Mesendoderm (in vitro differentiated cells): ENCODE measurements at places on chromosomes 6 and 20.

DNA sequence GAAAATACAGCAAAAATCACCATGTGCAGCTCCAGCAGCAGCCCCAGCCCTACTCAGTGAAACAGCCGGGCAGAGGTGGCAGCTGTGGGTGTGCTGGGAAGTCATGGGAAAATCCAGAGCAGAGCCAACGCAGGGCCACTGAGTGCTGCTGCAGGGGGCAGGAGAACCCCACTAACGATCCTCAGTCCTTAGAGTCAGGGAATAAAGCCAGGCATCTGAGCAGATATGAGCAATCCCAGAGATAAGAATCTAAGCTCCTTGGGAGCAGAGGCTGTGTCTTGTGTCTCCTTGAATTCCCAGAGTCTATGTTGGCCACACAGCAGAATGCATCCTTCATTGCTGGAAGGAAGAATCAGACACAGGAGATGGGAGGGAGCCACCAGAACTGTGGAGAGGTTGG is 493.1 kb upstream of the MAP3K7 start:
- DNase-seq, result peak; percentile 41

- no peak for DNase-seq
Measured at GRCh38 chr6:141624301-141624700, 508.4 kb upstream of the GJE1 start.

GRCh38 chr20:54048891-54049545 is 21.4 kb downstream of the BCAS1 start:
- no peak for DNase-seq

GRCh38 chr6:113805173-113805790 is 51.9 kb upstream of the MARCKS start:
- DNase-seq, result no peak

DNA sequence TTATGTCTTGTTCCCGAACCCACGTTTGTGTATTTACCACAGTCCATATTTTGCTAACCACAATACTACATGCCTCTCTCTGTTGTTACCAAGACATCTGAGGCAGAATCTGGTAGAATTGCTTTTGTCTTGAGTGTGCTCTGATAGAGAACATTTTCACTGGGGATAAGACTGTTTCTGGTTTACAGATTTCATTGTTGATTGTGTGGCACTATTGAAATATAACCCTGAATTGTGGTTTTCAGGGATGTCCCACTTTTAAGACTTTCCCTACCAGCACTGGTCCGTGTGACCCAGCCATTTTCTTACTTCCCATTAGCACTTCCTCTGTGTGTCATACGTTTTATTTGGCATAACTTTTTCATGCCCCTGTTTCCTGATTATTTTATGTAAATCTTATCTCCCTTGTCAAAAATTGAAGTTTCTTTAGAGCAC is 12.2 kb downstream of the NCOA7 start:
- DNase-seq, result no peak

DNA sequence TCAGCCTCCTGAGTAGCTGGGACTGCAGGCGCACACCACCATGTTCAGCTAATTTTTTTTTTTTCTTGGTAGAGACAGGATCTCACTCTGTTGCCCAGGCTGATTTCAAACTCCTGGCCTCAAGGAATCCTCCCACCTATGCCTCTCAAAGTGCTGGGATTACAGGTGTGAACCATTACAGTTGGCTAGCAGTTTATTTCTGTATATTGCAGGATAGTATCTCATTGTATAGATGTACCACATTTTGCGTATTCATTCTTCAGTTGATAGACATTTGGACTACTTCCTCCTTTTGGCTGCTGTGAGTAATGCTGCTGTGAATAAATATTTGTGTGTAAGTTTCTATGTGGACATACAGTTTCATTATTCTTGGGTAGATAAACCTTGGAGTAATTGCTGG is 32.9 kb downstream of the ASXL1 start:
- DNase-seq, result no peak

DNA sequence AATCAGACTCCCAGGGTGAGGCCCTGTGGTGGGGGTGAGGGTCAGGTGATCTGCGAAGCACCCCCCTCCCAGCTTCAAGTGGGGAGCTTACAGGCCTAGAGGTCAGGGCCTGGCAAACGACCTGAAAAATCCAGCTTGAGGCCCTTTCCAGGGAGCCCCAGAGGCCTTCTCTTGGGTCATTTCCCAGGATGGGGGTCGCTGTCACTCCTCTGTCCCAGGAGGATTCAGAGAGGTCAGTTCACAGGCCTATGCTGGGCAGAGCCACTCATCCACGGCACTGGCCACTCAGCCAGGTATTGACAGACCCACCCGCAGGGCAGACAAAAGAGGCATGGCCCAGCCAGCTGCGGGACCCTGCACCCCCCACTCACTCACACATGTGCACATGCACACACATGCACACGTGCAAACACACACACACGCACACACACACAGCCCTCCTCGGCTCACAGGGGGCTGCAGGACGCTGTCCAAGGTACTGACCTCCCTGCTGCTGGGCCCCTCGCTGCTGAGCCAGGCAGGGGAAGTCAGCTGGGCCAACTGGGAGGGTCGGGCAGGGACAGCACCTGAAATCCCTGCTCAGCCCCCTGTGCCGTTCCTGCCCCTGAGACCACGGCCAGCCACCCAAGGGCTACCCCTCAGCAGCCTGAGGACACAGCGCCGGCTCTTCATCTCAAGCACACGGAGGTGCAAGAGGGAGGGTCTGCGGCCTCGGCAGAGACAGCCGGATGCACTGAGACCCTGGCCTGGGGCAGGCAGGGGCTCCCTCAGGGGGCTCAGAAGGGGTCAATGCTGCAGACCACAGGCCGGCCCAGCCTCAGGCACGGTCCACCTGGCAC is 113.8 kb downstream of the TAF4 start:
- peak; percentile 73 for DNase-seq

DNA sequence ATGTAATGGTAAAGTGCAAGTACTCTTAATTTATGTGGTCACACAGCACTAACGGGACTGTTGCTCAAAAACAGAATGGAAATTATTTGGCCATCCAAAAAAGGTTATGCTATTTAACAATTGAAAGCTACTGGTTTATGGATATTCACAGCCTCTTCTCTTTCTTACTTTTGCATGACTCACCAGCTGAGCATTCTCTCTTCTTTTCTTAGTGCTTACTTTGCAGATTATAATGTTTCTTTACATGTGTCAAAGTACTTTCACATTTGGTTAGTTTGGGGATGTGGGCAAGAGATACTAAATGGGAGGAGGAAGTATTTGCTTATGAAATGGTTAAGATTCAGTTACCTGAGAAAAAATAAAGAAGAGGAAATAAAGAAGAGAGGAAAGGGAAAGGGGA is 610.5 kb downstream of the HTR1B start:
- DNase-seq, result peak; percentile 38

- DNase-seq, result no peak
Measured at GRCh38 chr6:45072016-45072415, 256.1 kb upstream of the RUNX2 start.

DNA sequence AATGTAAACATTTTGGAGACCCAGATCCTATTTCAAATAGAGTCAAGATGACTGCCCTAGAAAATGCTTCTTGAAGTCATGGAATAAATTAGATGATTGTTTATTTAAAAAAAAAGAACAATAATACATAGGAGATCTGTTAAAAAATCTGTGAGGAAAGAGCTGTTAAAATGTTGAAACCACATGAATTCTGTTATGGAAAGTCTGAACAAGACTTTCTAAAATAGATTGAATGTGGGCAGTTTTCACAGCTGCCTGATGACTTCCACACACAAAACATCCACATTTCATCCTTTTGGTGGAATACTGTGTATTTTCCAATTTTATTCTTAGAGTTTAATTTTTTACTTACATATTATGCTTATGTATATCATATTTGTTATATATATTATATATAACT is 186.1 kb downstream of the LAMA2 start:
- no peak for DNase-seq

DNA sequence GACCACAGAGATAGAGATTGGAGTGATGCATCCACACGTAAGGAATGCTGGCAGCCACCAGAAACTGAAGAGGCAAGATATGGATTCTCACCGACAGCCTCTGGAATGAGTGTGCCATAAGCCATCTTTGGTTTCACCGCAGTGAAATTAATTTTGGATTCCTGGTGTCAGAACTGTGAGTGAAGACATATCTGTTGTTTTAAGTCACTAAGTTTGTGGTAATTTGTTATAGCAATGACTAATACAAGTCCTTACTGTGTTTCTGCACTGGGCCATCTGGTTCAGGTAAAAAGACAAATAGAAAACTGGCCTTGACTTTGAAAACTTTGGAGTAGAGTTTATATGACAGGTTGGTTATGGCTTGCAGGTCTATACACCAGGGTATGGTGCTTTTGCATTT is 261.9 kb downstream of the PHF3 start:
- DNase-seq, result no peak

- DNase-seq, result no peak
Measured at GRCh38 chr6:121839896-121840295, 404.4 kb downstream of the GJA1 start.

- peak; percentile 17 for DNase-seq
Measured at GRCh38 chr6:97674802-97675201, 391.8 kb upstream of the MMS22L start.

- no peak for DNase-seq
Measured at GRCh38 chr6:26411751-26412150, 9.7 kb downstream of the BTN3A1 start.

DNA sequence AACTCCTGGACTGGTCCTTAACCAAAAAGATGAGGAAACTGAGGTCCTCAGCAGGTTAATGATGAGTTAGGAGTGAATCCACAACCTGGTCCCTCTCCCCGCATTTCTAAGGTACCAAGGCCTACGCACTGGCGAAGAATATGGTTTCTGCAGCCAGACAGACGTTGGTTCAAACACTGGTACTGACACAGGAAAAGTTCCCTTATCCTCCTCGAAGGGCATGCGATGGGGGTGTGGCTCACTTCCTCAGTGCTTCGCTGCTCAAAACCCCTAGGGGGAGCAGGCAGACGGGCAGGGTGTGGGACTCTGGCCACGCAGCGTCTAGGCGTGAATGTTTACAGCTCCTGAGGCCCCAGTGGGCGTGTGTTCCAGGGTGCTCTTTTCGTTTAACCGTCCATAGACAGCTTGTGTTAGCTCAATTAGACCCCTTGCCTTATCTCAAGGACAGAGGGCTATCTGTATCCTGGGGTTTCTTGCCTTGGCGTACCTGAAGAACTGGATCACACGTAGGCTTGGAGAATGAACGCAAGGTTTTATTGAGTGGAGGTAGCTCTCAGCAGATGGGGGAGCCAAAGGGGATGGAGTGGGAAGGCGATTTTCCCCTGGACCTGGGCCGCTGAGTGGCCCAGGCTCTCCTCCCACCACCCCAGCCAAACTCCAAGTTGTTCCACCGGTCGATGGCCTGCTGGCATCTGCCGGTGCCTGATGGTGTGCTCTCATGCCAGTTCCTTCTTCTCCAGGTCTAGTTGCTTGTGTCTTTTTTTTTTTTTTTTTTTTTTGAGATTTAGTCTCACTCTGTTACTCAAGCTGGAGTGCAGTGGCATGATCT is 31.8 kb upstream of the PTPN1 start:
- peak; percentile 81 for DNase-seq

- DNase-seq, result no peak
Measured at GRCh38 chr20:63750807-63751470, 11.4 kb downstream of the SLC2A4RG start.

DNA sequence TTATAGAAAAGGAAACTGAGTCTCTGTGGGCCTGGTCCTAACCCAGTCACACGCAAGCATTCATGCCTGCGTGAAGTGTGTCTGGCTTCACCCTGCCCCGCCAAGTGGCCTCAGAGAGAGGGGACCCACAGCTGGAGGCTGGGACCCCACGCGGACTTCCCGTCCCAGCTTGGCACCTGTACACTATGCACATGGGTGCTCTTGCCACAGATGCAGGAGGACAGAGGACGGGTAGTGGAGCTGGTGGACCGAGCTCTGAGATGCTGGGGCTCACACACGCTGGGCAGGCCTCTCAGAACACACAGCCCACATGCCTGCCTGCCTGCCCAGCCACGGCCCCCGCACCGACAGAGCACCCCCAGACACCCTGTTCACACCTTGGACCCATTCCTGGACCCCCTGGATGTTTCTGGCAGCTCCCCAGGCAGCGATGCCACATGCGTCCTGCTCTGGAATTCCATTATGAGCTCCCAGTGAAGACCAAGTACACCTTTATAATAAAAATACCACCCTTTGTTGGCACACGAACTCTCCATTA is 24.9 kb upstream of the SMOC2 start:
- no peak for DNase-seq

DNA sequence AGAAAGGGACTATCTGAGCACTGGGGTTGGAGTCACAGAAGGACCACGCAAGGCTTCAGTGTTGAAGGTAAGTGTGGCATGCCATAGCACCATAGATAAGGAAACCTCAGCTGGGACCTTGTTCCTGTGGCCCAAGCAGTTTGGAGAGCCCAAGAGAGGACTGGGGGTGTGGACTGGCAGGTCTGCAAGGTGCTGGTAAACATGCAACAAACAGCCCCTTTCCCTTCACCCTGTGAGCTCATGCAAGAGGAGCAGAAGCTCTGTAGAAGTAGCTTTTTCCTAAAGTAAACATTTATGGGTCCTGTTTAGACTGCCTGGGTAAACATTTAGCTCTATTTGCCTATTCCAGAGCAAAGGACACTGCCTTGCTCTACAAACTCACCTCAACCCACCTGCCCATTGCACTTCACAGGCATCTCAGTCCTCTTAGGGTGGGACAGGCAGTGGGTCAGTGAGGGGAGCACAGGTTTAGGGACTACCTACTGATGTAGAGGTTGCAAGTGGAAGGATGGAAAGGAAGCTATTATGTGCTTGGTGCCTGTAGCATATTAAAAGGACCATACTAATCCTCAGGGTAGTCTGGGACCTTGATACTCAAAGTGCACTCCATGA is 12.0 kb downstream of the ZSCAN31 start:
- no peak for DNase-seq

DNA sequence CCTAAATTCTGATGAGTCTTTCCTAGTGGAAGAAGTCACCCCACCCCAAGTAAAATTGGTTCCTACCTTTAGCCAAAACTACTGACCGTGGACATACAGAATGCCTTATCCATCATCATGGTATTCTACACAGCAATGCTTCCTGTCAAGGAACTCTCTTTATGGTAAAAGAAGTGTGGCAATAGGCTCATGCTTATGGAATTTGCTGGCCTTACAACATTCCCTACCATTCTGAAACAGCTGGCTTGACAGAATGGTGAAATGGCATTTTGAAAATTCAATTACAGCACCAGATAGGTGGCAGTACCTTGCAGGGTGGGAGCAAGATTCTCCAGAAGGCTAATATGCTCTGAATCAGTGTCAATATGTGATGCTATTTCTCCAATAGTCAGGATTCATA is 41.8 kb upstream of the BACH2 start:
- peak; percentile 41 for DNase-seq

- no peak for DNase-seq
Measured at GRCh38 chr6:129478379-129478778, 231.6 kb downstream of the ARHGAP18 start.
